ENCODE measurements at places on chromosomes 2 and 18.
A peak's percentile ranks its signal among the peaks of the same experiment; 100 is the strongest.

DNA sequence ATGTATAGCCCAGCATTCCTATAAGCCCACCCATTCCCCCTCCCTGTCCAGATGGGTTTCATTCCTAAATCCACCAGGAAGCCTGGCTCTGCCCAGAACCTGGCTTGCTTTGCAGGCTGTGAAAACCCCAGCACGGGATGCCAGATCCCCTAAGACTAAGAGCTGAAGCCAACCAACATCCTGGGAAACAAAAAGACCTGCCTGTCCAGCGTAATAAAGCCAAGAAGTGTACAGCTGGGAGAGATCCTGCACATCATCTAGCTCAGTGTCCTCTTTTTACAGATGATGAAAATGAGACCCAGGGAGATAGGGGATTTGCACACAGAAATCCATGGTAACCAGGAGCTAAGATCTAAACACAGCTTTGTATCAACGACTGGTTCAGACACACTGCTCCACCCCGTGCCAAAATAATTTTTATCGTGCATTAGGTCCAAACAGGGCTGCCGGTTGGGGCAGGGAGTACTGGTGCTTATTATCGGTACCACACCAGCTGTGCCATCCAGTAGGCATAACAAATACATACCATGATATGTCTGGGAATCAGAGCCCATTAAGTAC lies 2.9 kb downstream of the RND3 start:
- no peak for DNase-seq

- DNase-seq, result no peak
Observed at GRCh38 chr2:215529271-215529670, 93.4 kb upstream of the FN1 start.

GRCh38 chr2:149438330-149438960 lies 108.1 kb downstream of the LYPD6 start:
- DNase-seq, result no peak

DNA sequence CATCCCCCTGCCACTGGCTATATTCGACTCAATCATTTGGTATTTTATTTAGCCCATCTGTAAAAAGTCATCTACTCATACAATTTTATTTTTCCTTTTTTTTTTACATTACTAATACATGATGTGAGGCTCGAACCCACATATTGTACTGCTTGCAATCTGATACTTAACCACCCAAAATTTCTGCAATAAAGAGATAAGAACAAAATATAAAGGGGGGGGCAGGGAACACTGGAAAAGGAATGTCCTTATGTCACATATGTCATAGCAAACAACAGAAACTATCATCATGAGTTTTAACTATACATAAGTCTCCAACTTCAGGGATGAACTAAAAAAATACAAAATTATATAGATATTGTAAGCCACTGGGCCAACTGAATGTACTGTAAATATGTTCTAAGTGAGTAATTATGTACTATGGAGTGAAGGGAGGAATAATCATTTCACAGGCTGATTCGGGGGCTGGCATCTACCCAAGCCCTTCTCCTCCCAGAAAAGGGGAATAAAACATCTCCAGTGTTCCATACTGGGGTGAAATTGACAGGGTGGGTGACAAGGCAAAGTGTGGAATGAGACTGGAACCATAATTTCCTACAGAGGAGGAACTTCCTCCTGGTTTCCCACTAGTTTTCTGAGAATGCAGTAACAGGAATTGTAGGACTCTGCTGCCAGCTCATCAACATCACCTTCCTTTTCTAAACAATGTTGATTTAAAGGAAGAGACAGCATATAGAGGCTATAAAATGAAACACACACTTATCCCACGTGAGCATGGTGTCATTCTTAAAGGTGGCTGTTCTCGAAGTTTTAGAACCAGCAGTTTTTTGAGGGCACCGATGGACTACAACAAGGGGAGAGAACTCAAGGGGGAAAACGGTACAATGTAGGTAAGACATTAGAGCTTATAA lies 79.5 kb downstream of the FARSB start:
- DNase-seq, result no peak

DNA sequence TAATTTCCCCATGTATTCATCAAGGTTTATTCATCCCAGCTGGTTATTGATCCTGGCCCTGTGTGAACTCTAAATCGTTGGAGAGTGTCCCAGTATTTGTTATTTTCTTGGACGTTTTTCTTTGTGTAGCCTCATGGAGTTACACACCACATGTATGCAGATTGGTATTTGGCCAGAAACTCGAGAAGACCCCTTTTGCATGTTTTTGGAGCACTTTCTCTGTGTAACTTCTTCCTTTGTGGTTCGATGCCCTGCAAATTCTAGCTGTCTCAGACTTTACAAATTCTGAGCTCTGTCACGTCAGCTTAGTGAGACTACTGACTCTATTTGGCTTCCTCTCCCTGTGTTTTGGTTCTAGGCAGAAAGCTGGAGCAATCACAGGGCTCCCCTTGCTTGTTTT lies 198.7 kb downstream of the MCFD2 start:
- DNase-seq, result no peak

GRCh38 chr2:191612496-191612895 lies 65.4 kb upstream of the NABP1 start:
- DNase-seq, result no peak

DNA sequence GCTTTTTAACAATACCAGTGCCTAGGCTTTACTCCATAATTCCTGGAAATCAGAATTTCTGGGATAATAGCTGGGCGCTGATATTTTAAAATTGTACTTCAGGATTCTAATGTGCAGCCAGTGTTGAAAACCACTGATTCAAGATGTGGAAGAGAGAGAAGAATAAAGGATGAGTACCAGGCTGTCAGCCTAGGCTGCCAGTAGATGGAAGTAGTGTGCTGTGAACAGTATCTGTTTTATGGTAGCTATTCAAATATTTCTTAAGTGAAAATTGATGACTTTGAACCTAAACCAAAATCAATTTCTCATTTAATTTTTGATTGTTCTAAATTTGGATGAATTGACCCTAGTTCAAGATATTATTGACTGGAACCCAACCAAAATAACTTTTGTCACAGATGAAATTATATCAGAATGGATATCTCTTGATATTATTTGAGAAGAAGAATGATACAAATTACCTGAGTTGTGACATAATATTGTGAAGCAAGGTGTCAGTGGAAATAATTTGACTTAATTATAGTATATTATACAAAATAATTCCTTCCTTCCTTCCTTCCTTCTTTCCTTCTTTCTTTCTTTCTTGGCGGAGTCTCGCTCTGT lies 88.0 kb downstream of the COMMD1 start:
- no peak for DNase-seq

DNA sequence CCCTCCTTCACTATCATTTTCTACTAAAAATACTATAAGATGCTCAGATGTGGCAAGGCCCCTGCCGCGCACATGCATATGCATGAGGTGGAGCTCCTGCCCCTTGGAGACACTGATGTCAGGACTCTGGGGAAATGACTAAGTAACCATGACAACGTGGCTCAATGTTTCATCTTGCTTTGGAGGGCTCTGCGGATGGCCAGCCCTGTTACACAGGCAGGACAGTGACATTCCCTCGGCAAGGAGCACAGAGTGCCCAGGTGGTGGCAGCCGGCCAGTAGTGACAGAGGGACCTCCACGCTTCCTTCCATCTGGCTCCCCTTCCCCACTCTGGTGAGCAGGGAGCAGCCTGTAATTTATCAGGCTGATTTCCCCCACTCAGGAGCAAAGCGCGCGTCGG lies 364.1 kb downstream of the SS18 start:
- no peak for DNase-seq

- DNase-seq, result no peak
Observed at GRCh38 chr18:12409469-12409868, 1.7 kb downstream of the PRELID3A start.

- DNase-seq, result peak; percentile 10
Observed at GRCh38 chr2:209425471-209426071, 1.7 kb downstream of the MAP2 start.

GRCh38 chr2:47580855-47581600 lies 178.1 kb downstream of the MSH2 start:
- DNase-seq, result no peak

DNA sequence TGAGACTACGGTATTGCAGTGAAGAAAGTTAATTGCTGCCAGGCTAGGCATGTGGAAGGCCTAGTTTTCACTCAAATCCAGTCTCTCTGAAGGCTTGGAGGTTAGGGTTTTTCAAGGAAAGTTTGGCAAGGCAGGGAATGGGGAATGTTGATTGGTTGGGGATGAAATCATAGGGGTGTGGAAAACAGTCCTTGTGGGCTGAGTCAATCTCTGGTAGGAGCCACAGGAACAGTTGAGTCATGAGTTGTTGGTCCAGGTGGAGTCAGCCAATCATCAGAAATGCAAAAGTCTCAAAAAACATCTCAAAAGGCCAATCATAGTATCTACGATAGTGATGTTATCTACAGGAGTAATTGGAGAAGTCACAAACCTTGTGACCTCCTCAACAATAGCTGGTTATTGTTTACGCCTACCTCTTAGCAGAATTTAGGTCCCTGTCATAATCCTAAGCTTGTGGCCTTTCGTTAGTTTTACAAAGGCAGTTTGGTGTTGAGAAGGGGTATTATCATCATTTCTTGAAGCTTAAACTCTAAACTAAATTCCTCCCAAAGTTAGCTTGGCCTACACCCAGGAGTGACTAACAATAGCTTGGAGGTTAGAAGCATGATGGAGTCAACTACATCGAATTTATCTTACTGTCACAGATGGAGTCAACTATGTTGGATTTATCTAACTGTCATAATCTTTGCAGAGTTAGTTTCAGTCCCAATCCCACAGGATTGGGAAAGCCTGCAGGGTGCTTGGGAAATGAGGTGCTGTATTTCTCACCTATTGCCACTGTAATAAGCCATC lies 33.7 kb upstream of the APCDD1 start:
- no peak for DNase-seq

- DNase-seq, result peak; percentile 19
Observed at GRCh38 chr2:1210352-1210751, 202.9 kb upstream of the TPO start.

GRCh38 chr2:215136669-215137328 lies 1.6 kb downstream of the ABCA12 start:
- no peak for DNase-seq

- no peak for DNase-seq
Observed at GRCh38 chr2:219285894-219286425, 6.8 kb downstream of the DNAJB2 start.

DNA sequence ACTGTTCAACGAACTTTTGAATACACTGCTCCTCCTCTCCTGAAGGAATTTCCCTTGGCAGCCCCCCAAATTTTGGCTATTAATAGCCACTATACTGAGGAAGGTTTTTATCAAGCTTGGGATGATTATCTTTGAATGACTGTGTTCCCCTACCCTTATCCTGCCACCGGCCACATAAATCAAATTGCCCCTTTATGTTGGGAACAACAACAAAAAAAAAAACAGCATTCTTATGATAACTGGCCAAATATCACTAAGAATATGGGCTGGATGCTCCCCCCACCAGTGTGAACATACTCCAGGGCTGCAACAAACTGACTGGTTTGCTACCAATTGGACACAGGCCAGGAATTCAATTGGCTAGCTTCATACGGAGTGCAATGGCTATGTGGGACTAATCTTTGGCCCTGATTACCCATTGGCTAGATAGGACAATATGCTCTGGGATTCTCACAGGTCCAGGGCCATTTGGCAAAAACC lies 20.6 kb downstream of the DUSP11 start:
- DNase-seq, result no peak

DNA sequence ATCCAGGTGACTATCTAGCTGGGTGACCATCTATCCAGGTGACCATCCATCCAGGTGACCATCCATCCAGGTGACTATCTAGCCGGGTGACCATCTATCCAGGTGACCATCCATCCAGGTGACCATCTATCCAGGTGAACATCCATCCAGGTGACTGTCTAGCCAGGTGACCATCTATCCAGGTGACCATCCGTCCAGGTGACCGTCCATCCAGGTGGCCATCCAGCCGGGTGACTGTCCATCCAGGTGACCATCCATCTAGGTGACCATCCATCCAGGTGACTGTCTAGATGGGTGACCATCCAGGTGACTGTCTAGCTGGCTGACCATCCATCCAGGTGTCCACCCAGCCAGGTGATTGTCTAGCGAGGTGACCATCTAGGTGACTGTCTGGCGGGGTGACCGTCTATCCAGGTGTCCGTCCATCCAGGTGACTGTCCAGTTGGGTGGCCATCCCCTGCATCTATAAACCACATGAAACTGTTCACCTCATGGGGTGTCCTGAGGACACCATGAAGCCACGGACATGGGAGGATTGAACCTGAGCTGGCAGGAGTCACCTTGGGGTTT lies 305.3 kb downstream of the NDUFA10 start:
- no peak for DNase-seq

DNA sequence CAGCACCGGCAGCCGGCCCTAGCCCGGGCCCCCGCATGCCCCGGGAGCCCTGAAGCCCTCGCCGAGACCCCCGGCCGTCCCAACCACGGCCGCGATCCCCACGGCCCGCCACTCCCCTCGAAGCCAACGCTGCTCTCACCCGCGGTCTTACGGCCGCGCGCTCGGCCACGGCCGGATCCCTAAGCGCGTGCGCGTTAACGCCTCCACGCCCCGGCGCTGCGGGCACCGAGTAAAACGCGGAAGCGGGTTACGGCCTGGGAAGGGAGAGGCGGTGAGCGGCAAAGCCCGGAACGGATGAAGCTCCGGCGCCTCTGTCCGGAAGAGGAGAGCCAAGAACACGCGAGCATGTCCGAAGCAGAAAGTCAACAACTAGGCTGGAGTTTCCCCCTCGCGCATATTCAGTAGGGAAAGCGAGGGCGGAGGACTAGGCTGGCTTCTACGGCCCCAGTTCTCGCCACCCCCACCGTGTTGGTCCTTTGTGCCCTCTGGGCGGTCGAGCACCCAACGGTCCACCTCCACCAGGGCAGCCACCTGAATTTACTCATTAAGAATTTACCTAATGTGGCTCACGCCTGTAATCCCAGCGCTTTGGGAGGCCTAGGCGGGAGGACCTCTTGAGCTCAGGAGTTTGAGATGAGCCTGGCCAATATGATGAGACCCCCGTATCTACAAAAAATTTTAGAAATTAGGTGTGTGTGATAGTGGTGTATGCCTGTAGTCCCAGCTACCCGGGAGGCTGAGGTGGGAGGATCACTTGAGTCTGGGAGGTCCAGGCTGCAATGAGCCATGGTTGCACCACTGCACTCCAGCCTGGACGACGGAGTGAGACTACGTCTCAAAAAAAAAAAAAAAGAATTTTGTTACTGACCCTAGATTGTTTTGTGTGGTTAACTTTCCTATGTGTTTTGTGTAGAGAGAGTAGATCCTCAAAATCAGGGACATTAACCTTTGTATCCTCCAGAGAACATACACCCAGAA lies at the start of gene KANSL3:
KANSL3 (minus strand) TSS at position 169 of the 978 bp plus-strand sequence. CDS start 1,177 bp downstream, outside the sequence.
- peak; percentile 81 for DNase-seq
